ENCODE measurements at places on chromosomes 16 and 17. TPM values are rescaled to one million over a fixed set of nuclear protein-coding genes. Genes with fewer than 3 reads are reported as not detected.
A peak's percentile ranks its signal among the peaks of the same experiment; 100 is the strongest.

The KAT7 gene
- total RNA-seq, result 33.7 TPM

GRCh38 chr16:10883004-10883403 is 6.0 kb downstream of the CIITA start:
- peak; percentile 37 for ATAC-seq

DNA sequence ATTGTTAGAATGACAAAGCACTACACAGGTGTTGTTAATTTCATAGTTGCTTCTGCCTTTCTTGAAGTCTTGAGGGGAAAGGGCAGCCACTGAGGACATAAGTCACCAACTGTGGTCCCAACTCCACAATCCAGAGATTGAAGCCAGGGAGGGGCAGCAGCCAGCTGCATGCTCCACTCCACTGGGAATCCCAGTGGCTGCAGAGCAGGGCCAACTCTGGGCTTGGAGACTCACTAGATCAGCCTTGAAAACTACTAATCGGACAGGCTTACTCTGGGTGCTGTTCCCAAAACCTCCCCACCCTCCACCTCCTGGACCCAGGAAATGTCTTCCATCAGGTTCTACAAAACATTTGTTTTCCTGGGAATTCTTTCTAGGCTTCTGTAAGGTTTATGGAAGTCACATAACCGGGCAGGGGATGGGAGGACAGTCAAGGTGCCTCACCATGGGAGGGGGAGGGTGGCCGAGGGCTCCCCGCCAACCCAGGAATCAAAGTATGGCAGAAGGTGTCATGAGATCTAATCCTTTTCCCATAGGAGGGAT is 68.0 kb downstream of the MYH13 start:
- ATAC-seq, result no peak

The VAT1 gene
- 83.5 TPM for total RNA-seq

- no peak for ATAC-seq
Observed at GRCh38 chr16:86019446-86020047, 120.6 kb downstream of the IRF8 start.

DNA sequence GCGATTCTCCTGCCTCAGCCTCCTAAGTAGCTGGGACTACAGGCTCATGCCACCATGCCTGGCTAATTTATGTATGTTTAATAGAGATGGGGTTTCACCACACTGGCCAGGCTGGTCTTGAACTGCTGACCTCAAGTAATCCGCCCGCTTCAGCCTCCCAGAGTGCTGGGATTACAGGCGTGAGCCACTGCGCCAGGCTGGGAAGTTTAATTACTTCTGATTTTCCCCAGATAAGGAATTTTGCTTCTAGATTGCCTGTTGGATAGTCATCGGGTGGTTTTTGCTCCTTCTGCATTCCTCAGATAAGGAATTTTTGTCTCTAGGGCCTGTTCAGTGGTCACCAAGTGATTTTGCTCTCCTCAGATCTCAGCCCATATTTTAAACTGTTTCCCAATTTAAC is 112.5 kb downstream of the MAP2K4 start:
- ATAC-seq, result no peak

The CCL2 gene
- total RNA-seq, result 2.2 TPM

- ATAC-seq, result no peak
Observed at GRCh38 chr16:19417640-19418039, at the start of gene TMC5. Gene TMC5, plus strand, starts transcription at chr16:19417883. Its CDS starts 22,156 bp downstream, at chr16:19440039.

- no peak for ATAC-seq
Observed at GRCh38 chr17:60526726-60527125, 684 bp upstream of the APPBP2 start.

GRCh38 chr17:44792276-44792675 is 33.5 kb downstream of the ADAM11 start:
- ATAC-seq, result no peak

The HSD17B1 gene
- total RNA-seq, result 15.7 TPM

DNA sequence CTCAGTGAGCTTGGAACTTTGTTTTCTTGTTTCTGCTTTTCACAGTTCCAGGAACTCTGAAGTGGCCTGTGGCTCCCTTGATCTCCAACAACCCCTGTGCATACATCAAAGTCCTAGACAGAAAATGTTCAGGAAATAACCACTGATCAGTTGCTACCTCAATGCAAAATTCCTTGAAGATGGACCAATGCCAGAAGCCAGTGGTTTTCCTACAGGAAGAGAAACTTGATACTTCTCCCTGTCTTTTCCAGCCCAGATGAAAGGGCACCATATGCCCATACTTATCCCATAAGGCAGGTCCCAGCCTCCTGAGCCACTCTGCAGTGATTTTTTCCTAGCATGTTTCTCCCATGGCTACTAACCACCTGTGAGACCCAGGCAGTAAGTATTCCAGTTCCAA is 12.3 kb upstream of the CDRT4 start:
- ATAC-seq, result no peak

- ATAC-seq, result peak; percentile 29
Observed at GRCh38 chr17:27579897-27580321, 51.1 kb upstream of the LGALS9 start.

- no peak for ATAC-seq
Observed at GRCh38 chr16:83958137-83958845, 5.3 kb downstream of the OSGIN1 start.

- no peak for ATAC-seq
Observed at GRCh38 chr16:11497851-11498289, 88.8 kb downstream of the LITAF start.

- peak; percentile 21 for ATAC-seq
Observed at GRCh38 chr16:81545470-81546250, 101.1 kb downstream of the CMIP start.

Measured in esophagus mucosa (tissue), 1 donor.